ENCODE measurements at places on chromosomes 1 and 21. TPM values are rescaled to one million over a fixed set of nuclear protein-coding genes. Genes with fewer than 3 reads are reported as not detected.

SPRR2A gene
- total RNA-seq, result not detected

DNA sequence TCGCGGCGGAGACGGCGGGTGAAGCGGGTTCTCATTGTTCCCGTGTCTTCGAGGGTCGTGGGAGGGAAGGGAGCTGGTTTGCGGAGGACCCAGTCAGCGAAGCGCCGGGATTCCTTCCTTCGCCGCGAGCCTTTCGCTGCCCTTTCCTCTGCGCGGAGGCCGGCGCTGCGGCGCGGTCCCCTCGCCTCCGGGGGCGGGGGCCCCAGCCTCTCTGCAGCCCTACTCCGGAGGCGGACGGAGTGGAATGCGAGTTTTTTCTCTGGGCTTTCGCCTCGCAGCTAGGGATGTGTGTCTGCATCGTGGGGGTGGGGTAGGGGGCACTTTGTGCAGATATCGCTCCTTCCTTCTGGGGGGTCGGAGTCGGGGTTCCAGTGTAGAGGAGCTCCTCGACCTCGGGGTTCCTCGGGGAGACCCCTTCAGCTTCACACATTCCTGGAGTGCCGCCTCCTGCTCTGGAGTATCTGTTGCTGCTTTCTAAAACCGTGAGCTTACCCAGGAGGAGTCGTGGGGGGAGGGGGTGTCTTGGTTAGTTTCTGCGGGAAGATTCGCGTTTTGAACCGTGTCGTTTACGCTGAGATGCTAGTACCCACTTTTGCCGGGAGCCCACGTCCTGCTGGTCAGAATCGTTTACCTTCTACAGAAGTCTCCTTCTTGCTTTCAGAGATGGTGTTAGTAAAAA is 595 bp downstream of the RNF2 start:
- H3K27me3 ChIP-seq, result peaks cover 27% of the 10 kb centered on the region
- peak; percentile 59 for DNase-seq
- 0 out of 2 replicates have a peak, but pooled peaks cover 8% of the 10 kb centered on the region for H3K36me3 ChIP-seq
- H3K4me3 ChIP-seq, result peak overlapping the region; percentile 93
- H3K27ac ChIP-seq, result peak overlapping the region; percentile 90

S100A2 gene
- total RNA-seq, result 1.6 TPM

NOS1AP gene
- 14.7 TPM for total RNA-seq

- no peak for DNase-seq
- peaks cover 9% of the 10 kb centered on the region for H3K36me3 ChIP-seq
- no peaks in the 10 kb centered on the region for H3K27me3 ChIP-seq
- no peak overlapping the region for H3K4me3 ChIP-seq
- no peaks in the 10 kb centered on the region for H3K4me1 ChIP-seq
- no peak overlapping the region for H3K27ac ChIP-seq
Measured at GRCh38 chr1:213623064-213623581, 364.6 kb upstream of the PROX1 start.

DNA sequence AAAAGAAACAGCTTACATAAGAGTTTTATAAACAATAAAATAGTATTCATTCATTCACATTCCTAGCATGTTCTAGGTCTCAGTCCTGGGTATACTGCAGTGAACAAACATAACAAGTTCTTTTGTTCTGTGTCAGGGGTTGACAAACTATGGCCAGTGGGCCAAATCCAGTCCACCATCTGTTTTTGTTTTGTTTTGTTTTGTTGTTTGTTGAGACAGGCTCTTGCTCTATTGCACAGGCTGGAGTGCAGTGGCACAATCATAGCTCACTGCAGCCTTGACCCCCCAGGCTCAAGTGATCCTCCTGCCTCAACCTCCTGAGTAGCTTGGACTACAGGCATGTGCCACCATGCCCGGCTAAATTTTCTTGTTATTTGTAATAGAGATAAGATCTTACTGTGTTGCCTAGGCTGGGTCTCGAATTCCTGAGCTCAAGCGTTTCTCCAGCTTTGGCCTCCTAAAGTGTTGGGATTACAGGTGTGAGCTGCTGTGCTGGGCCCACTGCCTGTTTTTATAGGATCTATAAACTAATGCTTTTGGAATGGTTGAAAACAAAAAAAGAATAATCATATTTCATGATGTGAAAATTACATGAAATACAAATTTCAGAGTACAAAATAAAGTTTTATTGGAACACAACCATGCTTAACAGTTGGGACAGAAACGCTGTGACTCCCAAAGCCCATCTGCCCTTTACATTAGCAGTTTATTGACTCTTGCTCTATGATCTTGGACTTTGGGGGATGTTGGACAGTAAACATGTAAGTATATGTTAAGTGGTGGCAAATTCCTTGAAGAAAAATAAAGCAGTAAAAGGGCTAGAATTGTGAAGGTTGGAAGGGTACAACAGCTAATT is 17.9 kb downstream of the CAPZA1 start:
- no peaks in the 10 kb centered on the region for H3K27me3 ChIP-seq
- H3K36me3 ChIP-seq, result peaks cover 10% of the 10 kb centered on the region
- no peak overlapping the region for H3K4me3 ChIP-seq
- DNase-seq, result no peak
- peak overlapping the region; percentile 78 for H3K27ac ChIP-seq

GRCh38 chr1:47563201-47563600 is 125.4 kb downstream of the FOXD2 start:
- peaks cover 52% of the 10 kb centered on the region for H3K27me3 ChIP-seq
- no peak overlapping the region for H3K4me3 ChIP-seq
- DNase-seq, result no peak

GRCh38 chr1:68065766-68066165 is 15.3 kb upstream of the DIRAS3 start:
- H3K27me3 ChIP-seq, result no peaks in the 10 kb centered on the region
- peaks cover 8% of the 10 kb centered on the region for H3K4me1 ChIP-seq
- no peak overlapping the region for H3K27ac ChIP-seq
- no peaks in the 10 kb centered on the region for H3K36me3 ChIP-seq
- DNase-seq, result no peak

PLA2G5 gene
- total RNA-seq, result not detected

DNA sequence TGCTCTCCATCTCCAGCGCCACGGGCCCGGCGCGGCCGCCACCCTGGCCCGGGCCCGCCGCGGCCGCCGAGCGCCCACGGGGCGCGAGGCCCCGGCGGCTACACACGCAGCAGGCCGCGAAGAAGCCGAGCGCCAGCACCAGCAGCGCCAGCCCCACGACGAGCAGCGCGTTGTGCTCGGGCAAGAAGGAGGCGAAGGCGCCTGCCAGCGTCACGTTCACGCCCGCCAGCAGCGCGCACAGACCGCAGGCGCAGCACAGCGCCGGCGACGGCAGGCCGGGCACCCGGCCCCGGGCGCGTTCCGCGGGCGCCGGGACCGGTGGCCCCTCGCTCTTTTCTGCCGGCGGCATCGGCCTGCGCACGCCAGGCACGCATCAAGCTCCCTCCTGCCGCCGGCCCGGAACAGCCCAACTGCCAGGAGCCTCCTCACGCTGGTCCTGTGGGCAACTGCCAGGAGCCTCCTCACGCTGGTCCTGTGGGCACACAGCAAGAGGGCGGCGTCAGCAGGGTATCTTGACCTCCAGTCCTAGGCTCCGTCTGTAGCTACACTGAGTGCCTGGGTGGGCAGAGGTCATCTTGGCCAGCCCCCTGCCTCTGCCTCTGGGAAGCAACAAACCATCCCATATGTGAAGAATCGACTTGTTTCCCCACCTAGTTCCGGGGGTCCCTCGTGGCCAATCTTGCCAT is 18.1 kb downstream of the KNCN start:
- no peaks in the 10 kb centered on the region for H3K36me3 ChIP-seq
- peaks cover 20% of the 10 kb centered on the region for H3K4me1 ChIP-seq
- no peak overlapping the region for H3K27ac ChIP-seq
- peak; percentile 48 for DNase-seq
- peak overlapping the region; percentile 64 for H3K4me3 ChIP-seq
- H3K27me3 ChIP-seq, result peaks cover 93% of the 10 kb centered on the region

C4BPA gene
- 0.39 TPM for total RNA-seq

GRCh38 chr1:173570370-173571007 is 32.4 kb downstream of the SLC9C2 start:
- no peak overlapping the region for H3K4me3 ChIP-seq
- DNase-seq, result no peak
- no peaks in the 10 kb centered on the region for H3K27me3 ChIP-seq
- H3K36me3 ChIP-seq, result no peaks in the 10 kb centered on the region
- no peaks in the 10 kb centered on the region for H3K4me1 ChIP-seq

- peak overlapping the region; percentile 12 for H3K27ac ChIP-seq
- no peaks in the 10 kb centered on the region for H3K27me3 ChIP-seq
- peaks cover 26% of the 10 kb centered on the region for H3K4me1 ChIP-seq
- no peak overlapping the region for H3K4me3 ChIP-seq
- no peaks in the 10 kb centered on the region for H3K36me3 ChIP-seq
Measured at GRCh38 chr1:34590211-34590623, 164.6 kb upstream of the GJB5 start.

GRCh38 chr1:205016584-205016983 is 26.4 kb upstream of the CNTN2 start:
- DNase-seq, result no peak
- no peak overlapping the region for H3K27ac ChIP-seq
- H3K36me3 ChIP-seq, result no peaks in the 10 kb centered on the region

GRCh38 chr1:17663646-17664045 is 91.5 kb upstream of the ACTL8 start:
- no peaks in the 10 kb centered on the region for H3K27me3 ChIP-seq
- H3K36me3 ChIP-seq, result peaks cover 36% of the 10 kb centered on the region
- no peak overlapping the region for H3K4me3 ChIP-seq
- peaks cover 11% of the 10 kb centered on the region for H3K4me1 ChIP-seq
- H3K27ac ChIP-seq, result peak overlapping the region; percentile 45

GRCh38 chr1:33454646-33455282 is 17.7 kb upstream of the ZSCAN20 start:
- no peak overlapping the region for H3K27ac ChIP-seq
- H3K36me3 ChIP-seq, result no peaks in the 10 kb centered on the region
- no peak for DNase-seq
- H3K27me3 ChIP-seq, result peaks cover 7% of the 10 kb centered on the region
- H3K4me3 ChIP-seq, result no peak overlapping the region
- peaks cover 12% of the 10 kb centered on the region for H3K4me1 ChIP-seq

- peaks cover 5% of the 10 kb centered on the region for H3K27me3 ChIP-seq
- H3K27ac ChIP-seq, result no peak overlapping the region
- peaks cover 13% of the 10 kb centered on the region for H3K4me1 ChIP-seq
Measured at GRCh38 chr1:45007311-45007710, 3.8 kb downstream of the HECTD3 start.

- H3K27ac ChIP-seq, result no peak overlapping the region
- peak; percentile 40 for DNase-seq
- H3K4me1 ChIP-seq, result peaks cover 62% of the 10 kb centered on the region
- H3K4me3 ChIP-seq, result peak overlapping the region; percentile 61
Measured at GRCh38 chr1:12596007-12596821, 21.8 kb downstream of the DHRS3 start.

DNA sequence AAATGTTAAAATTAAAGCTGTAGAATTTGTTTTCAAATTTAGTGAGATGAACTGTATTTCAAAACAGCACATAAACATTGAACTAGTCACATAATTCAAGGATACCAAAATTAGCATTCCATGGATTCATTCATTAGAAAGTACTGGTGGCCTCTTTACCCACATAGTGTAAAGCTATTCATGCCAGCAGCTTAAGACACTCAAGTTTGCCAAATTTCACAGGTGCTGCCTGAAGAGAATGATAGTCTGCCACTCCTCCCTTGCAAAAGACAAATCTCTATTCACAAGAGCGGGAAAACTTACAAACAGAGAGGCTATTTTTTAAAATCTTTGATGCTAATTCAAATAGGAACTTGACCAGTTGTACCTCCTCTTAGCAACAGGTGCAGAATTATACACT is 337.0 kb downstream of the BRINP3 start:
- H3K27me3 ChIP-seq, result no peaks in the 10 kb centered on the region
- H3K4me1 ChIP-seq, result peaks cover 7% of the 10 kb centered on the region
- no peak overlapping the region for H3K27ac ChIP-seq
- no peak for DNase-seq
- H3K36me3 ChIP-seq, result no peaks in the 10 kb centered on the region

GRCh38 chr1:23426828-23427227 is 2.3 kb upstream of the TCEA3 start:
- peaks cover 70% of the 10 kb centered on the region for H3K27me3 ChIP-seq
- DNase-seq, result no peak
- no peak overlapping the region for H3K4me3 ChIP-seq
- H3K36me3 ChIP-seq, result peaks cover 26% of the 10 kb centered on the region
- H3K27ac ChIP-seq, result no peak overlapping the region

DNA sequence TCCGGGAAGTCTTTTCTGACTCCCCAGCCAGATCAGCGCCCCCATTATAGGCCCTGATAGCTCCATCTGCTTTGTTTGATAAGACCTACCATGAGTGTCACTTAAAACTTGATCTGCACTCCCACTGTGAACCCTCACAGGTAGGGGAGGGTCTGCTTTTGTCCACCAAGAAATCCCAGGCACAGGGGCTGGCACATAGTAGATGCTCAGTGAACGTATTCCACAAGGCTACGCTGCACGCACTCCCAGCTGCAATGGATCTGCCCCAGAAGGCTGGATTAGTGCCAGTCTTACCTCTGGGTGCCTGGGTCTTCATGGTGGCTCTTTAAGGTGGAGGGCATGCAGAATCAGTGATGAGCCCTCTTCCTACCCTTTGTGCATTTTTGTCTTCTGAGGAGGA is 447.1 kb downstream of the PTPRU start:
- peaks cover 4% of the 10 kb centered on the region for H3K36me3 ChIP-seq
- peaks cover 27% of the 10 kb centered on the region for H3K4me1 ChIP-seq
- no peak for DNase-seq
- no peak overlapping the region for H3K27ac ChIP-seq
- no peak overlapping the region for H3K4me3 ChIP-seq
- no peaks in the 10 kb centered on the region for H3K27me3 ChIP-seq

LAX1 gene
- total RNA-seq, result not detected

GRCh38 chr1:57179001-57179400 is 213.2 kb upstream of the C8B start:
- H3K27ac ChIP-seq, result no peak overlapping the region
- H3K4me3 ChIP-seq, result no peak overlapping the region
- no peaks in the 10 kb centered on the region for H3K27me3 ChIP-seq
- DNase-seq, result no peak
- H3K4me1 ChIP-seq, result peaks cover 30% of the 10 kb centered on the region

DNA sequence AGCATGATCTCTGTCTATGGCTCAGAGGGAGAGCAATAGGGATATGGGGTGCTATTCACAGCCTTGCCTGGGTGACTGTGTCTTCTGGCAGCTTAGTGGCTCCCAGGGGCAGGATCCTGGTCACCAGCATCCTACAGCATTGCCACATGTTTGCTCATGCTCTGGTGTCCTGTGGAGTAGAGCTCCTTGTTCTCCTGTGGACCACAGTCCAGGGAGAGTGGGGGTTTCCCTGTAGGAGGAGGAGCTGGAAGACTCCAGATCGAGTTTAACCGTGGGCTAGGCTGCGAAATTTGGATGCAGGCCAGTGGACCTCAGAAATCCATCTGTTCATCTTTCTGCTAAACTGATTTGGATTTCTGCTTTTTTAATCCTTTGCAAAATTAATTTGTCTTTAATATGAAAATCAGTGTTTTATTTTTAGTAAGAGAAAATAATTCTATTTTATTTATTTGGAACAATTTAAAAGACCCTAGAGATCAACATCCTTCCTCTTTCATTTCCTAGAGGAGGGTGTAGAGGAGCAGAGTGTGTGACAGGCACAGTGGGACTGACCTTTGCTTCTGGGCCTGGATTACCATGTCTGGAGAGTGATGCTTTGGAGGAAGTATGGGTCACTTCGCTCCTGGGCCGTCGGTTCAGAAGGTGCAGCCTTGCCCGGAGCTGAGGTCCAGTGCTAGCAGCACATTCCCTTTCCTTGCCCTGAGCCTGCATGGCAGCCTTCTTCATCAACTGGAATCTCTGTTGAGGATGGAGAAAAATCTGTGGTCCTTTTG is 17.4 kb downstream of the ADARB1 start:
- DNase-seq, result no peak
- H3K36me3 ChIP-seq, result no peaks in the 10 kb centered on the region
- no peaks in the 10 kb centered on the region for H3K4me1 ChIP-seq
- no peak overlapping the region for H3K27ac ChIP-seq
- no peaks in the 10 kb centered on the region for H3K27me3 ChIP-seq

TDRD10 gene
- total RNA-seq, result 0.09 TPM
